ENCODE measurements at places on chromosomes 16 and 17.

DNA sequence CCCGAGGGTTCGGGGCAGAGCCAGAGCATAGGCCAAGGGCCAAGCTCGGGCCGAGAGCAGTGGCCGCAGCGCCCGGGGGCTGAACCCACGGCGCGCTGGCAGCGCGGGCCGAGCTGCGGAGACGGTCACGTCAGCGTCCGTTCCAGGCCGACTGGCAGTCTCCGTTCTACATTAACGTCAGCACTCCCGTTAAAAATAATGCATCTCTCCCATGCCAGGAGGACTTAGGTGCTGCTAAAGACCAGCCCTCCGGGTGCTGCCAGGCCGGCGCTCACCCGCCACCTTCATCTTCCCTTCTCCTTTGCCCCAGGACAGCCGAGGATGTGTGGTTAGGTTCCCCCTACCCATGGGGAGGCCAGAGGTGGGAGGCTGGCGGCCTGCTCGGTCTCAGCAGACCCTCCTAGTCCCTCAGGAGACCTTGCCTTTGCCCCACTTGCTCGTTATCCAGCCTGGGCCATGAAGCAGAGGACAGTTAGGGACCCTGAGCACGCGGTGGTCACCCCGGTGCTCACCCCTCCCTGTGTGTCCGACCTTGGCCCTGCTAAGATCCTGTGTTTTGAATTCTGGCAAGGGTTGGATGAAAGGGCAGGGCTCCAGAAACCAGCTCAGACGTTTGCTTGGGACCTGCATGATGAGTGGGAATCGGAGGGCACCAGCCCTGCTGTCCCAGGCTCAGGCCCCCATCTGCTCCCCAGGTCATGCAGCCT, 572 bp downstream of the MPG start:
- peak; percentile 32 for DNase-seq

- peak; percentile 33 for DNase-seq
Measured at GRCh38 chr16:82580298-82580890, 46.4 kb upstream of the CDH13 start.

- peak; percentile 92 for DNase-seq
Measured at GRCh38 chr17:43367737-43368242, 31.0 kb upstream of the ARL4D start.

GRCh38 chr17:9959377-9959981, 54.4 kb upstream of the RCVRN start:
- DNase-seq = peak; percentile 58

DNA sequence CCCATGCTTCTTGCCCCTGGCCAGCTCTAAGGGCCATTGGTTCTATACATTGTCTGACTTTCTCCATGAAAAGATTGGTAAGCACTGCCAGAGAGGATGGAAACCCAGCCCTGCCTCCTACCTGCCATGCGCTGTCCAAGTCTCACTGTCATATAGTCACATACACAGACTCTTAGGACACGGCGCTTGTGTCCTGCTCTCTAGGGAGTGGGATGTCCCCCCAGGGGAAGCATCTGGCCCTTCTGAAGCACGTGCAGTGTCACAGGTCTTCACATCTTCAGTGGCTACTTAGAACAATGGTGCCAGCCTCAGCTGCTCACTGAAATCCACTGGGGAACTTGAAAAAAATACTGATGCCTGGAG, 38.7 kb downstream of the MYO18A start:
- no peak for DNase-seq

GRCh38 chr17:17590883-17591354, 589 bp downstream of the PEMT start:
- DNase-seq = no peak

- DNase-seq = no peak
Measured at GRCh38 chr17:55437159-55437605, 15.5 kb upstream of the MMD start.

GRCh38 chr16:69466547-69466946, 42.1 kb downstream of the CYB5B start:
- DNase-seq = no peak

- DNase-seq = no peak
Measured at GRCh38 chr17:41511116-41511515, 5.7 kb upstream of the KRT13 start.

- peak; percentile 94 for DNase-seq
Measured at GRCh38 chr17:42744806-42745617, at the start of gene EZH1. Gene EZH1, minus strand, starts transcription at chr17:42745040. Its CDS starts 16,099 bp downstream, at chr17:42728941.

DNA sequence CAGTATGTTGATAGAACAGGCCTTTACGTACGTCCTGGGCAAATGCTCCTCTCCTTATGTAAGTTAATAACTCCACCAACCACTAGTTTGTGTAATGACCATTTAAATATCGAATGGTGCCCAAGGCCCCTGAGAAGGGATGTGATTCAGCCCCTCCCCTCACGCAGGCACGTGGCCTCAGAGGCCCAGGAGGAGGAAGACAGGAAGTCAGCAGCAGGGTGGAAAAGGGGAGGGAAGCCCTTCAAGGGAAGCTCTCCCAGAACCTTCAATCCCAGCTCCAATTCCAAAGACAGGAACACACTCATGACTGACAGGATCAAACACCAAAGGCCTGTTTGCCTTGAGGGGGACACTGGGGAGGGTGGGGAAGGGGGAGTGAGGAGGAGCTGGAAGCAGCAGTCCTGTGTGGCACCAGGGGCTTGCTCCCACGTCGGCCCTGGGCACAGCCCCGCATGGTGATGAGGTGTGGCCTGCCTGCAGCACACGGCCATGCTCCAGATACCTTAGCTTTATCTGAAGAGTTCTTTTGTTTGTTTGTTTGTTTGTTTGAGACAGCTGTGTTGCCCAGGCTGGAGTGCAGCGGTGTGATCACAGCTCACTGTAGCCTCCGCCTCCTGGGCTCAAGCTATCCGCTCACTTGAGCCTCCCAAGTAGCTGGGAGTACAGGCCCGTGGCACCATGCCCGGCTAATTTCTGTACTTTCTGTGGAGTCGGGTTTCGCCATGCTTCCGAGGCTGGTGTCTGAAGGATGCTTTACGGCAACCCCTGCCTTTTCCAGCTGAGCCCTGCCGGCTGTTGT, 105.0 kb downstream of the ZNF778 start:
- DNase-seq = peak; percentile 80

DNA sequence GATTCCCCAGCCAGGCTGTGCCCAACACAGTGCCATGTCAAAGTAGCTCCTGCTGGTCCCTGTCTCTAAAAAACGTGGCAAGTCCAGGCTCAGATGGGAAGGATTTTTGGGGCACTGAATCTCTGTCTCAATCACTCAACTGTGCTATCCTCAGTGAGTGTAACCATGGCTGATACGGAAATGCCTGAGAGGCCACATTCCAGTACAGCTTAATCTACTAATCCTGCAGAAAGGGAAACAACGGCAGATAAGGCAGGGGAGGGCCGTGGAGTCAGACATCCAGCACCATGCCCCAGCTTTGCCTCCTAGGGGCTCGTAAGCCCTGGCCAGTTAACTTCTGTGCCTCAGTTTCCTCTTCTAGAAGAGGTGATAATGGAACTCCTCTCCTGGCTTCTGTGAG, 251.7 kb downstream of the CPPED1 start:
- DNase-seq = no peak

GRCh38 chr17:1592751-1593629, 30.4 kb upstream of the PITPNA start:
- no peak for DNase-seq

DNA sequence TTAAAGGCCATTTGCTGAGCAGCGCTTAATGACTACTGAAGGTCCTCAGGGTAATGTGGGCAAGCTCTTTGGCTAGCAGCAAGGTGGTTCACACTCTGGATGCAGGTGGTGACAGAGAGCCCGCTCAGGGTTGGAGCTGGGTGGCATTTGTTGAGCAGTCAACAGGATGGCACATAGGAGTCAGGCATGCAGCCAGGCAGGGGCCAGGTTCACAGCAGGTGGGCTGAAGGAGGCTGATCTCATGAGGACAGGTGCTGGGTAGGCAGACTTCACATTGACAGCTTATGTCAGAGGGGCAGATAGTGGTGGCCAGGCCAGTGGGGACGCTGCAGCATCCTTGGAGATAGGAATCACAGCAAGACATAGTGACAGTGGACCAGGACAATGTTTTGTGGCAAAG, 4.5 kb downstream of the KRTAP3-1 start:
- no peak for DNase-seq

GRCh38 chr16:71807905-71808592, 585 bp downstream of the AP1G1 start:
- DNase-seq = peak; percentile 6

DNA sequence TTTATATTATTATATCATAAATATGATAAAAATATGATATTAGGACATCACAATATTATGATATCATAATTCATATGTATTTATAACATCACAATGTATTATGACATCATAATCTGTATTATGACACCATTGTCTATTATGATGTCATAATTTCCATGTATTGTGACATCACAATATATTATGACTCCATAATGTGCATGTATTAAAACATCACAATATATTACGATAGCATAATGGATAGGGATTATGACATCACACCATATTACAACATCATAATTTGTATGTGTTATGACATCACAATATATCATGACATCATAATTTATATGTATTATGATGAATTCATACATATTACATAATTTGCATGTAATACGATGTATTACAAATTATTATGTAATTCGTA, 1755.9 kb downstream of the TP53TG3F start:
- no peak for DNase-seq

- peak; percentile 12 for DNase-seq
Measured at GRCh38 chr16:4537376-4538343, 913 bp downstream of the CDIP1 start.

DNA sequence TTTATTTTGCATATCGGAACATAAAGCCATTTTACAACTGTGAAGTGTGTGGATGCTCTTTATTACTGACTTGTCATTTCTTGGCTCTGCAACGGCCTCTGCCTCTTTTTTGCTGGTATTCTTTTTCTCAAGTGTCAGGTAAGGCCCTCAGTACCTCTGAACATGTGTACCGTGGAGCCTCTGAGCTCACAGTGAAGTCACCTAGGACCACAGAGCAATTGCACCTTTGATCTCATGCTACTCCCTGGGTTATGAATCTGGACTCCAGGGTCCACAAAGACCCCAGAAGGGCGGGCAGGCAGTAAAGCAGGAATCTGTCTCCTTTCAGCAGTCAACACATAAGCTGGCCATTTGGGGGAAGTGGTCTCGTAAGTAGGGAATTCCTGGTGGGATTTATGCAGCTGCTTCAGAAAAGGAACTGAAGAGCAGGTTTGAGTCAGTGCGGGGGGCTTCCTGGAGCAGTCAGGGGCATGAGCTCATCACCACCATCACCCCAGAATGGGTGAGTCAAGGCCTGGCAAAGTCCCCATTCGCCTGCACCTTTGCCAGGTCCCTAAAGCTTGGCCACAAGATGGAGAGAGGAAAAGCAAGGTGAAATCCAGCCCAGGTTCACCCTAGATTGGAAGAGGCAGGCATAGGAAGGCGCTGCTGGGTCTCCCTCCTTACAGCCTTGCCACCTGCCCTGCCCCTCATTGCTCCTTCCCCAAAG, 33.0 kb downstream of the TBX4 start:
- peak; percentile 73 for DNase-seq

GRCh38 chr17:49370971-49371834, 9.2 kb upstream of the ZNF652 start:
- DNase-seq = no peak

GRCh38 chr16:4646773-4647643, 22.4 kb downstream of the MGRN1 start:
- no peak for DNase-seq

DNA sequence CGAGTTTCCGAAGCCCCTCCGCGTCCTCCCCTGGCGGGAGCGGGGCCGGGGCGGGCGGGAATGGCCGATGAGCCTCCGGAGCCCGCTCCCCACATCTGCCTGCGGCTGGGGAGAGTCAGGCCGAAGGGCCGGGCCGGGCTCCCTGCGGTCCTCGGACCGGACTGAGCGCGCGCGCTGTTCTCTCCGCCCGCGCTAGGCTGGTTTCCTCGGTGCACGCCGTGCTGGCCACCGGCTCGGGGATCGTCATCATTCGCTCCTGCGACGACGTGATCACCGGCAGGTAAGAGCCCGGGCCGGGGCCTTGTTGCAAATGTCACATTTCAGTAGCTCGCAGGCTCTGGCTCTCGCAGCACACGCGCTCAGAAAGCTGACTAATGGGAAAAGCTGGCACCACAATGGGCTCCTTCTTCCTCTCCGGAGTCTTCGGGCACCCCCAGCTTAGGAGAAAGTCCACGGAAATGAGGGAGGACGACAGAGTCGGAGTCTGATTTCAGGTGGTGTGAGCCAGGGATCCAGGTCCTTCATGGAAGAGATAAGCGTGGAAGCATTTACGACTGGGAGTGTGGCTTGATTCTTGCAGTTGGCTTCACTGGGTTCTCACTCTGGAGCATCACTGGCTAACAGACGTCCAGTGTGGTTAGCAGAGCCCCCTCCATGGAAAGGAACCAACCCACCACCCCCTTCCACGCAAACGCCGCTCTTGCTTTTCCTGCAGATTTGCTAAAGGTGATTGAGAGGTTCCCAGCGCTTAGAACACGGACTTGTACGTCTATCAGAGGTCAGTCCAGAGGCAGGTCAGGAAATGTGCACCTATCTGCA, 715 bp downstream of the TLCD3A start:
- DNase-seq = peak; percentile 57

- DNase-seq = no peak
Measured at GRCh38 chr17:29156781-29157180, 23.4 kb downstream of the MYO18A start.

- DNase-seq = peak; percentile 90
Measured at GRCh38 chr17:45319239-45319703, 2.5 kb upstream of the MAP3K14 start.

DNA sequence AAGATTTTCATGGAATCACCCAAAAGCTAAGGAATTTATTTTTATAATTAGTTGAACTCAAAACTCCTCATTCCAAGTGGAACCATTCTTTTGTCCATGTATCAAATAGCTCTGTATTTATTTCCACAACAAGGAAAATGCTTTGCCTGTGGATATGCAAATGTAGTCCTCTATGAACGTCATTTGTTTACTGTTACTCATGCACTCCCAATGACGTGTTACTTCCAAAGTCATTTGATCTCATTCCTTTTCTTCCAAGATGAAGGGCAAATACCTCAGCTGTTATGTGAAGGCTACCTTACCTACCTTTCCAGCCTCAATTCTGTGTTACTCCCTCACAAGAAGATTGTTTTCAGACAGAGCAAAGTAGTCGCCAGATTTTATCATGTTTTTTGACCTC, 83.7 kb downstream of the ITFG1 start:
- no peak for DNase-seq

DNA sequence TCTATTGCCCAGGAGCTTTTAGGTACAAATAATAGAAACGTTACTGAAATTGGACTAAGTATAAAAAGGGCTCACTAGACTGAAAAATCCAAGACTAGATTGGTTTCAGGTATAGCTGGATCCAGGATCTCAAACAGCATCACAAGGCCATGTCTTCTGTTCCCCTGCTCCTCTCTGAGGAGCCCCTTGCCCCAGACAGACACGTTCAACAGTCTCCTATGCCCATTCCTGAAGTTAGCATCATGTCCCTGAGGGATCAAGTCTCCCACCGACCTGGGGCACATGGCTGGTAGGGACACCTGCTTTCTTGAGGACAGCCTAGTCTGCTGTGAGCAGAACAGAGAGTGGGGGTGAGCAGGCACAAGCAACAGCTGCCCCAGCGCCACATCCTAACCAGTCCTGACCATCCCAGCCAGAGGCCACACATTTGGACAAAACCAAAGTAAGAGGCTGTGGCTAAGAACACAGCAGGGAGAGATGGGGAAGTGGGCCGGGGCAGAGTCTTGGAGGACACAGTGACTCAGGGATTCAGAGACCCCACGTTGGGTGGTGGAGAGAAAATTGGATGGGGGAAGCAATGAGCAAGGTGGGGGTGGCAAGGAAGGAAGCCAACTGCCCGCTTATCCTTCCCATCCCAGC, 10.5 kb upstream of the MMP2 start:
- DNase-seq = no peak

All from Daoy (cell line).